ENCODE measurements at places on chromosomes 4 and X.
A peak's percentile ranks its signal among the peaks of the same experiment; 100 is the strongest.

GRCh38 chr4:141246243-141246642, 25.5 kb downstream of the ZNF330 start:
- no peak for DNase-seq

GRCh38 chrX:103417933-103418332, 41.6 kb downstream of the BEX3 start:
- no peak for DNase-seq

DNA sequence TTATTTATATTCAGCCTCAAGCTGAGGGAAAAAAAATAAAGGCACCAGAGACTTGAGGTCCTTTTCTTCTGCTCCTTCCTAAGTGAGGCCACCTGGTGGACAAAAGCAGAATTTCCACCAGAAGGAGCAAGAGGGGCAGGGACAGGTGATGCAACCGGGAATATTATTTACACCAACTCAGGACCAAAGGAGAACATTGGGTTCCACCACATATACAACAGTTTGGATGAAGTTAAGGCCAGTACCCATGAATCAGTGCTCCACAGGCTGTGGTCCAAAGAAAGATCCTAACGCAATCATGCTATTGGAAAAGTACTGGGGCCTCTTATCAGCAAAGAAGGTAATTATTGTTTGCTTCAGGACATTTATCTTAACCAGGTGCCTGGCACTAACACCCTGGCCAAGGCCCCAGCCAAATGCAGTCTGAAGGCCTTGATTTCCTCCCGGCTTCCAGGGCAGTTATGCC, 57.4 kb downstream of the TSC22D3 start:
- DNase-seq, result peak; percentile 64

DNA sequence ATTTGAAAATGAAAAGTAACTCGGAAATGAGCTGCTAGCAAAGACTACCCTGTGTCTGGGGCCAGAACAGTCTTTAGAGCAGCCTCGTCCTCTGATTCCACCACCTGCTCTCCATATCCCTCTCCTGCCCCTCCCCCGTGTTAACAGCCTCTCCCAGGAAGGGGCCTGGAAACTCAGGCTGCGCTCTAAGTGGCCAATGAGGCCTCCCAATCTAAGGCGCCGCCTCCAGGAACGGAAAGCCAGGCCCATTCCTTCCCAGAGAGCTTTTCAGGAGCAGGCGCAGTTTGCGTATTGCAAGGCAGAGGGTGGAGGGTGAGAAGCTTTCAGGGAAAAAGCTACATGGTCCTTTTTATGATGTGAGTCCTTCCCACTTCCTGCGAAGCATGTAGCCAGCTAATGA, 31.2 kb downstream of the RS1 start:
- no peak for DNase-seq

GRCh38 chrX:20322887-20323286, 56.2 kb upstream of the RPS6KA3 start:
- no peak for DNase-seq

DNA sequence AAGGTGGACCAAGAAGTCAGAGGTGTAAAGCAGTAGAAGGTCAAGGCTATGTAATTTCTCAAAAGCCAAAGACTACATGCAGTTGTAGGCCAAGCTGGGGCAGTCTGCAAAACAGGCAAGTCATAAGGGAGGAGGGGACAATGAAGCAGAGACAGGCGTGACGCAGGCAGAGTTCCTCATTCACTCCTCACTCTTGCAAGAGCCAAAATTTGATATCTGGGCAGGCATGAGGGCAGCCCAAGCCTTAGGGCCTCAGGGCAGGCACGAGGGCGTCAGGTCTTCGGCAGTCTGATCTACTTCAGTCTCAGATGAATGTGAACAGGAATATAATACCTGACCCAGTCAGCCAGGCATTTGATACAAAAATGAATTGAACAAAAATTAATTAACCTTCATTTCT, 86.4 kb upstream of the AGA start:
- DNase-seq, result no peak

GRCh38 chrX:18537524-18537923, 112.1 kb downstream of the CDKL5 start:
- DNase-seq, result no peak

- DNase-seq, result no peak
Observed at GRCh38 chr4:150229520-150229919, 151.3 kb downstream of the DCLK2 start.

GRCh38 chrX:68132749-68133148, 300.5 kb downstream of the OPHN1 start:
- DNase-seq, result no peak

- no peak for DNase-seq
Observed at GRCh38 chr4:43234626-43235415, 342.3 kb downstream of the GRXCR1 start.

DNA sequence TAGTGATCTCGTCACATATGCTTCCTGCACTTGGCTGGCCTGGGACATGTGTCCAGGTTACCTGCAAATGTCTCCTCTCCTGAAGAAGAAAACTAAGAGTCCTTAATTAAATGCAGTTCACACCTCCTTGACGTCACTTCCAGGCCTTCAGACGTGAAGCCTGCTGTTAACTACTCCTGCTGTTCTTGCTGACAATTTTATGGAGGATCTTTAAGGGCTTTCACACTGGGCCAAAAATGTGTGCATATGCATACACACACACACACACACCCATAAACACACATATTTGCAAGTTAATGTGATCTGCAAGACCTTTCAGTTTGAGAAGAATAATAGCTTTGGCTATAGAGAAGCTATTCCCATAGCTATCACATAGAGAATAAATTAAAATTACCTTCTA, 267.9 kb downstream of the AFF2 start:
- no peak for DNase-seq

GRCh38 chrX:30786374-30786773, 102.7 kb downstream of the TAB3 start:
- no peak for DNase-seq

DNA sequence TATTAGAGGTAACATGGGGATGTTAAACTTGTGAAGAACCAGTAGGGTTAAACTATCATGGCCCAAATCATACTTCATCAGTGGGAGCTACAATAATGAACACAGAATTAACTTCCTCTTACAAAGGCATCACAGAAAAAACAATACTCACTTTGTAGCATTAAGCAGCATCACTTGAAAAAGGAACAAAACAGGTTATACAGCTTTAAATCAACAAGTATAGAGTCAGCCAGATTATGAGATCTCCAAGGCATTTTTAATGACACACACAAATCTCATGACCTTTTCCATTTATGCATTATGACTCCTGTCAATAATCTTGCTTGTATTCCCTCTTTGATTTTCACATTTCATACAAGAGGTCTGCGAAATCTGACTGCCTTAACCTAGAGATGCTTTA, 18.3 kb downstream of the FBXL5 start:
- DNase-seq, result no peak

DNA sequence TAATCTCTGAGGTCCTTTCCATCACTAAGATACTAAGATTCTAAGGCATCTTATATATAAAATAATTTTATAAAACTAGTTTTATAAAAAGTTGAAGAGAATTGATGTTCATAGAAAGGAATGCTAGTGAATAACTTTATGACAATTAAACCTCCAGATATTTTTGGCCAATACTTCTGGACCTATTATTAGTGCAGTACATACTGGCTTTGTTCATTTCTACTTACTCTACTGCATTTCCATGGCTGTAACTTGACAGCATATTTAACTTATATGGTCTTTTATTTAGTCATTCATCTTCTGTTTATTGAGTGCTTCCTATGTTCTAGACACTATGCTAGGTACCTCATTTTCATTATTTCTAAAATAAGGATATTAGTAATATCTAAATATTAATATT, 6.8 kb upstream of the USP53 start:
- DNase-seq, result no peak

DNA sequence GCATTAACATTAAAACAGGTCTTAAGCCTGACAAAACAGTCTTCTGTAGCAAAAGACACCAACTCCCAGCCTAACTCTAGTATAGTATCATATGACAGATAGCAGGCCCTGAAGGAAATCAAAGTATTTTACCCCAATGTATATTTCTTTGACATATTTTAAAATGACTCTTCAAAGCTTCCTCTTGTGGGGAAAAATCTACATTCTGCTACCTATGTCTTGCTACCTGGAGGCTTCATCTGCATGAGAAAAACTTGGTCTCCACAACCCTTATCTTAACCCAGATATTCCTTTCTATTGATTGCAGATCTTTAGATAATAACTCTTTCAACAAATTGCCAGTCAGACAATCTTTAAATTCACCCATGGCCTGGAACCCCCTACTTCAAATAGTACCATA, 1620.4 kb downstream of the PCDH7 start:
- no peak for DNase-seq

DNA sequence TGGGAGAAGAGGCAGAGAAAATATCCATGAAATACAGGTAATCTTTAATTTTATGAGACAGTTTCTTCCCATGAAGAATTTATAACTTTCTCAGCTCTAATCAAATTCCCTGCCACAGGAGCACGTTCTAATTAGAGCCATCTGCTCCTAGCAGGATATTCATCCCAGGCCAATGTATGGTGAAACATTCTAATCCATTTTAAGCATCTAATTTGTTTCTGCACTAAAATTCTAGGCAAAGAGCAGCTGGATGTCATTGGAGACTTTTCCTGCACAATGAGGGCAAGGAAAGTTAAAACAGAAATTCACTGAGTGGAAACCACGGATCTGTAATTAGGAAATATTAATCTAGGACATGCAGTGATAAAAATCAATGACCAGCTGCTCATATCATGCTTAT, 107.7 kb upstream of the ZFP42 start:
- no peak for DNase-seq

DNA sequence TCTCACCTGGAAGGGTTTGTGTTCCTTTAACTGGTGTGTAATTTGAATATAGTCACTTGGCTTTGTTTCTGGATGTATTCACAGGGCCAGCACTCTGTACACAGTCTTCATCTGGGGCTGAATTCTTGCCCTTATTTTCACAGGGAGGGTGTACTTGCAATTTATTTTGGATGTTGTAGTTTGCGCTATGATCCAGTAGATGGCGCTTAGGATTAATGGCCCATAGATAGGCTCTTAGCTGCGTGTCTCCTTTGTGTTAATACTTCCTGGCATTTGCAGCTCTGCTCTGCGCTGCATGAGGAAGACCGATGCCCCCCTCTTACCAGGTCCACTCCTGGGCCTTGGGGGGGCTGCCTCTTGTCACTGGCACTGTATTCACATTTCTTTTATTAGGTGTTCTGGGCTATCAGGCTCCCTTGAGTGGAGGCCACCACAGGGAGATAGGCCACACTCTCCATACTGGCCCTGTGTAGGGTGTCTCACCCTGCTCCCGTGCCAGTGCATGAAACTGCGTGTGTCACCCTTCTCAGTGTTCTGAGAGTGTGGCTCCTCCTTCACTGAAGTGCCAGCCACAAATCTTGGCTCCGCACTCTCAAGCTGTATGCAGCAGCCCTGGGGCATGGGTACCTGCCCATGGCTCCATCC, 562.2 kb downstream of the ZIC3 start:
- DNase-seq, result no peak

DNA sequence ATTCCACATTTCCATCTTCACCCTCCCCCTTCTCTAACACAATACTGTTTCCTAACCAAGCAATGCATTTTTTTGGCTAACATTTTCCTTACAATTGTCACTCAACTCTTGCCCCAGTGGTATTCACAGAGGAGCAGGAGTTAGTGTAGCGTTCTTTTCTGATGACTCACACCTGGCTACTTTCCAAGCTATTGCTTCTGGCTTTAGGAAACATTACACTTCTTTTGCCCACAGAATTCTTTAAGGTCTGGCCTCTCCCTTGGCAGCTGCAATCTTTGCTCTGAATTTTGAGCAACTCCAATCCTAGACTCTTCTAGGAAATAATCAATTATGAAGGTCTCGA, 27.5 kb upstream of the PDGFC start:
- DNase-seq, result no peak

- DNase-seq, result no peak
Observed at GRCh38 chrX:11764602-11765067, 6.6 kb downstream of the MSL3 start.

GRCh38 chrX:1027133-1027532, 185.3 kb downstream of the CRLF2 start:
- DNase-seq, result no peak

DNA sequence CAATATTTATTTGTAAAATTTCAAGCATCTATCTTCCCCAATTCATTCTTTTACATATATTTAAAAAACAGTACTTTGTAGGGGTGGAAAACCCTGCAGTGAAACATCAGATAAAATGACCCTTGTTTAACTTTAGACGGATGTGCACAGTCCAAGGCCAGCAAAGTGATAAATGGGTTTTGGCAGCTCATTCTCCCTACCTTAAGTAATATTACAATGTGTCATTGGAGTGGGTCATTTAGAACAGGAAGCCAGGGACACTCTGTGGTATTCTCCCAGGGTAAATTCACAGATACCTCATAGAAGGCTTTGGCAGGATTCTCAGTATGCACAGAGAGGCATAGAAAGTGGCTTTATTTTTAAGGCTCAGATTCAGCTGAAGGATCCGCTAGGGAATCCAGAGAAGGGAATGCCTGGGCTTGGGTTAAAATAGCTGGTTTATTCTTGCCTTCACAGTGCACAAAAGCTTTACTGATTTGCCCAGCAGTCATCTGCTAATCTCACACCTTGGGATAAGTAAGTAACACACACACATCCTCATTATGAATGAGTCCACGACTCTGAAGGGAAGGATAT, 206.7 kb downstream of the RASL11B start:
- no peak for DNase-seq

GRCh38 chrX:124378643-124379042, 32.3 kb downstream of the SH2D1A start:
- no peak for DNase-seq

- DNase-seq, result no peak
Observed at GRCh38 chr4:89660444-89661172, 176.4 kb downstream of the SNCA start.

- DNase-seq, result no peak
Observed at GRCh38 chr4:147491086-147491485, 10.2 kb downstream of the EDNRA start.

DNA sequence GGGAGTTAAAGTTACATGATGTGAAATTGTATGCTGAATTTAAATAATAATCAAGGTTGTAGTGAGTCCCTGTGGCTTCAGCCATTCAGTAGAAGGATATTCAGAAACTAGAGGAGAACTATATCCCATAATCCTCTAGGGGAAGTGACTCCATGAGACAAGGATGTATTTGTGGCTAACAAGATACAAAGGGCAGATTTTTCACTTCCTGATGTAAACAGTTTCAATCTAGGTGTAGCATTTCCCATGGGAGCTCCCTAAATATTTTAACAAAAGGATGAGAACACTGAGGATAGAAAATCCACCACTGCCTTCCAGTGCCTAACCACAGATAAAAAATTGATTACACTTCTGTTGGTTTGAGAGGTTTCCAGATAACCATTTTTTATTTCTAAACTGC, 435.4 kb upstream of the TENM3 start:
- no peak for DNase-seq
